Activated CD8-positive, alpha-beta memory T cell treated with anti-CD3 and anti-CD28 coated beads for 1 hour (primary cell): ENCODE measurements at places on chromosomes 5 and 9.
A peak's percentile ranks its signal among the peaks of the same experiment; 100 is the strongest.

DNA sequence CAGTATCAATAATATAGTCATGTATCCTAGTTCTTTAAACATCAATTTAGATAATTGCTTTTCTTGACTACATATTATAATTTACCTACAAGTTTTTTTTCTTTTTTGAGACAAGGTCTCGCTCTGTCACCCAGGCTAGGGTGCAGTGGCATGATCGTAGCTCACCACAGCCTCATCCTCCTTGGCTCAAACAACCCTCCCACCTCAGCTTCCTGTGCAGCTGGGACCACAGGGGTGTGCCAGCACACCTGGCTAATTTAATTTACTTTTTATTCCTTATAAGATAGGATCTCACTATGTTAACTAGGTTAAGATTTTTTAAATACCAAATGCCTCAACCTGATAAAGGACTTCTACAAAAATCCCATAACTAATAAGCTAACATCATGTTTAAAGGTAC, 21.1 kb downstream of the UIMC1 start:
- no peak for DNase-seq

DNA sequence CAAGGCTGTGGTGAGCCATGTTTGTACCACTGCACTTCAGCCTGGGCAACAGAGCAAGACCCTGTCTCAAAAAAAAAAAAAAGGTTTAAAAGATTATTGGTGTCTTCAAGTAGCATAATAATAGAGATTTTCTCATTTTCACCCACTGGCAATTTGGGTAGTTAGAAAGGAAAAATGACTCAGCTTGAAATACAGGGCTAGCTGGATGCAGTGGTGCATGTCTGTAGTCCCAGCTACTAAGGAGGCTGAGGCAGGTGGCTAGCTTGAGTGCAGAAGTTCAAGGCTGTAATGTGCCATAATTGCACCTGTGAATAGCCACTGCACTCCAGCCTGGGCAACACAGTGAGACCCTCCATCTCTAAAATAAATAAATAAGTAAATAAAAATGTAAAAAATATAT, 111.1 kb downstream of the ARRDC3 start:
- no peak for DNase-seq

GRCh38 chr9:72540348-72540873, 19.0 kb downstream of the TMC1 start:
- DNase-seq = no peak

GRCh38 chr5:151706906-151707305, 20.2 kb upstream of the SPARC start:
- DNase-seq = no peak

GRCh38 chr5:180872419-180872818, 11.3 kb upstream of the ZFP62 start:
- no peak for DNase-seq

- DNase-seq = no peak
These were observed 178.0 kb downstream of the SYK start for GRCh38 chr9:90979639-90980038.

GRCh38 chr5:90408571-90409317, 812 bp downstream of the CETN3 start:
- no peak for DNase-seq

GRCh38 chr9:133737774-133738639, at the start of gene SARDH:
Gene SARDH (minus strand): TSS chr9:133738352. CDS start chr9:133734173, 4,179 bp downstream.
- peak; percentile 17 for DNase-seq
